ENCODE measurements at places on chromosomes 5 and 9.
A peak's percentile ranks its signal among the peaks of the same experiment; 100 is the strongest.

GRCh38 chr5:130166839-130167490 lies 262.7 kb downstream of the CHSY3 start:
- DNase-seq, result no peak

GRCh38 chr5:128487041-128487440 lies 51.0 kb downstream of the FBN2 start:
- no peak for DNase-seq

DNA sequence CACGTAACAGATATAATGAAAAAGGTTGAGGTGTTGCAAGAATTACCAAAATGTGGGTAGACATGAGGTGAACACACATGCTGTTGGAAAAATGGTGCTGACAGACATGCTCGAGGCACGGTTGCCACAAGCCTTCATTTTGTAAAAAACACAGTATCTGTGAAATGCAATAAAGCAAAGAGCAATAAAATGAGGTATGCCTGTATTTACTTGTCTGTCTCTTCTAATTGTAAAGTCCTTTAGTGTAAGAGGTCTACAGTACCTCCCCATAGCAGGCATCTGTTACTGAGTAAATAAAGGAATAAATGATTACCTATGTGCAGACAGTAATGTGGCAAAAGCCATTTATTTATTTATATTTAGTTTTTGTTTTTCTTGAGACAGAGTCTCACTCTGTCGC lies 3.0 kb upstream of the CAST start:
- no peak for DNase-seq

- DNase-seq, result no peak
Observed at GRCh38 chr5:28903643-28904042, 1865.3 kb upstream of the CDH9 start.

- DNase-seq, result no peak
Observed at GRCh38 chr5:137152616-137153015, 346.5 kb downstream of the SPOCK1 start.

- DNase-seq, result no peak
Observed at GRCh38 chr9:136219276-136219675, 14.3 kb upstream of the LHX3 start.

DNA sequence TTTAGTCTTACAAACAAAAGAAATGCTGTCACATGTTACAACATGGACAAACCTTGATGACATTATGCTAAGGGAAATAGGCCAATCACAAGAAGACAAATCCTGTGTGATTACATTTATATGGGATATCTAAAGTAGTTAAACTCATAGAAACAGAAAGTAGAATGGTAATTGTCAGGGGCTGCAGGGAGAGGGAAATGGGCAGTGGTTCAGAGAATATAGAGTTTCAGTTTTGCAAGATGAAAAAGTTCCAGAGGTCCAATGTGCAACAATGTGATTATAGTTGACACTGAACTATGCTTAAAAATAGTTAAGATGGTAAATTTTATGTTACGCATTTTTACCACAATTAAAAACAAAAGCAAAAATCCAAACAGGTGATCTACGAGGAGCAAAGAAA lies 265.5 kb downstream of the NDUFS4 start:
- DNase-seq, result no peak

DNA sequence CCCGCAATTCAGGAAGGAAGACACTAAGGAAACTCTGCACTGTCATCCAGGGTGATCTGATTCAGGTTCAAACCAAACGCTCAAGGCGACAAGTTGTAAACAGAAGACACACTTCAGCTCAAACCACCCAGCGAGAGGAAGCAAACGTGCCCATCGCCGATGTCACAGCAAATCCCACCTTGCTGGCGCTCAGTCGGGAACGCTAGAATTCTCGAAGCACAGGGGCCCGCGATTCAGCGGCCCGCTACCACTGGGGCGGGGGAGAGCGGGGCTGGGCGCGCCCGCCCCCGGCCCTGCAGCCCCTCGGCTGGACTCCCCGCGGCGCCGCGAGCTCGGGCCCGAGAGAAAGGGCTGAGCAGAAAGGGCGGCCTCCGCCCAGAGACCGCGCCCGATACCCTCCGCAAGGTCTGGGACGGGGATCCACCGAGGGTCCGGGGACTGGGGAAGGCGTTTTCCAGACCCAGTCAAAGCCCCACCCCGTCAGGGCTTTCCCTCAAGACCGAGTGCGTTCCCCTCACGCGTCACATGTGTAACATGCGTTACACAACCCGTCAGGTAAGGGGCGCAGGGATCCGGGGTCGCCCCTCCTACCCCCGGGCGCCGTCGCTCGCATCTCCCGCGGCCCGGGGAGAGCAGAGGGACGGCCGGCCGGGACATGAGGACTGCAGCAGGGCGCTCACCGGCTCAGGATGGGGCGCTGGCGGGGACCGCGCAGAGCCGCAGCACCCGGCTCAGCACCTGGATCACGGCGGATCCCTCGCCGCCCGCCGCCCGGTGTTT lies 469 bp downstream of the AGTPBP1 start:
- peak; percentile 51 for DNase-seq

- no peak for DNase-seq
Observed at GRCh38 chr5:20347334-20347733, 359.3 kb upstream of the CDH18 start.

- DNase-seq, result no peak
Observed at GRCh38 chr9:109907400-109907799, 127.4 kb downstream of the PALM2AKAP2 start.

- no peak for DNase-seq
Observed at GRCh38 chr9:131013015-131013755, 4.2 kb downstream of the LAMC3 start.

GRCh38 chr5:158014372-158014771 lies 155.4 kb upstream of the CLINT1 start:
- no peak for DNase-seq

DNA sequence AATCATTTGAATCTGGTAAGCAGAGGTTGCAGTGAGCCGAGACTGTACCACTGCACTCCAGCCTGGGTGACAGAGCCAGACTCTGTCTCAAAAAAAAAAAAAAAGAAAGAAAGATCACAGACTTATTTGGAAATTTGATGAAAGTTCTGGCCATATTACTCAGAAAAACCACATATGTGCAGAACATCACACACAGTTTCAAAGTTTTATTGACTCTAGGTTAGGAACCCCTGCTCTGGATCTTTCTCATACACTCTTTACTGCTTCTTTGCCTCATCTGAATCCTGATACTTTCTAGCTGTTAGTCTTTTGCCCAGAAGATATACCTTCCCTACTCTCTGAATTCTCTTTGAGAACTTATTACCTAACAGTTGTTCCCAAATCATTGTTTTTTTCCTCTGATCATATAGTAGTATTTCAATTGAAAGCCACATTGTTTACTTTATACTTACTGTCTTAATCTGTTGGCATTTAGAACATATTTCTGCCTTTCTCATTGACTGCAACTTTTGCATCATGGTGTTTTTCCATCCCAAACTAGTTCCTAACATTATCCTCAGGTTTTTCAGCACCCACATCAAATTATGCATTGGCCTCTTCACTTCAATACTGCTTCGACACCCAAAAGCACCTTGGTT lies 68.7 kb downstream of the LNPEP start:
- no peak for DNase-seq

DNA sequence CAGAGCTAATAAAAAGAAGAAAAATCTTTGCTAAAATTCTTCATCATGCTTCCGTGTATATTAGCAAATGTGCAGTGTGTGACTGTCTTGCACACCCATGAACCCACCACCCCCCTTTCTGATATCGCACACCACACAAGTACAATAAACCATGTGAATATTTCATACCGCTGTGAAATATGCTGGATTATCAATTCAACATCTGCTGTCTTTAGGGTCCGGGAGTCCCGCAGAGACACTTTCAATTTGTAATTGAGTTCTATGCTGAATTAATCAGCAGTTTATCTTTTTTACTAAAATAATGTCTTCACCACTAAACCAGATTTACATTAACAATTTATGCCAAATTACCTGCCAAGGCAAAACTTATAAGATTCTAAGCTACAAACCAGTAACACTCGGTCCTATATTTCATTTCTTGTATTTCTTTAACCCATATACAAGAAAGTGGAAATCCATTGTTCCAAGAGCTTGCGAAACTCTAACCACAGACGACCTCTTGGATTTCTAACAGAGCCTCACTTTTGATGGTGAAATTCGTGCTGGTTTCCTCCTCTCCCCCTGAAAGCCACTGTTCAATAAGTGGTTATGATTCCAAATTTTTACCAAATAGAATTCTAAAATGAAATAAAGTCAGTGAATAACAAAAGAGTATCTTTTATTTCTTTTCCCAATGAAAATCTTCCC lies 44.2 kb downstream of the PSMB7 start:
- DNase-seq, result no peak

GRCh38 chr5:34475249-34475966 lies 180.7 kb upstream of the RAI14 start:
- no peak for DNase-seq
